A673 (cell line): ENCODE measurements at places on chromosomes 6 and 20. TPM values are rescaled to one million over a fixed set of nuclear protein-coding genes. Genes with fewer than 3 reads are reported as not detected.

TINAG gene
- not detected in 2 replicates for total RNA-seq

OPN5 gene
- total RNA-seq = not detected in 2 replicates

PRPH2 gene
- 0.41 and 0.46 TPM in 2 replicates for total RNA-seq

GTSF1L gene
- not detected in 2 replicates for total RNA-seq

VIP gene
- total RNA-seq = not detected in 2 replicates

DNA sequence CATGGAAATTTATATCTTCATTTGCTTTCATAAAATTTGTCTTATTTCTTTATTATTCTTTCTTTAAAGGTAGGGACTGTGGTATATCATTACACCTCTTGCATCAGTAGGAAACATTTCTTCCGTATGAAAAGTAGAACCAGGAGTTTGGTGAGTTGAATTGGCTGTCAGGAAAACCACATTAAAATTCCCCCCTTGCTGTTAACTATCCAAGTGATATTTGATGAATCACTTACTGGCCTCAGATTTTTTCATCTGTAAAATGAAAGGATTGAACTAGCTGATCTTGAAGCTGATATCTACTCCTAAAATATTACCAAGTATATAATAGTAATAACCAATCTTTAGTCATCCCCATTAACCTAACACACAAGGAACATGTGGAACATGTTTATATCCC lies 460.9 kb downstream of the GJA1 start:
- no peaks in the 10 kb centered on the region for H3K27me3 ChIP-seq
- H3K4me3 ChIP-seq = no peak overlapping the region
- no peaks in the 10 kb centered on the region for H3K4me1 ChIP-seq
- H3K36me3 ChIP-seq = no peaks in the 10 kb centered on the region
- no peak overlapping the region for H3K27ac ChIP-seq
- DNase-seq = no peak

GRCh38 chr6:159098636-159099106 lies 53.9 kb upstream of the TAGAP start:
- H3K27ac ChIP-seq = no peak overlapping the region
- H3K27me3 ChIP-seq = no peaks in the 10 kb centered on the region

DNA sequence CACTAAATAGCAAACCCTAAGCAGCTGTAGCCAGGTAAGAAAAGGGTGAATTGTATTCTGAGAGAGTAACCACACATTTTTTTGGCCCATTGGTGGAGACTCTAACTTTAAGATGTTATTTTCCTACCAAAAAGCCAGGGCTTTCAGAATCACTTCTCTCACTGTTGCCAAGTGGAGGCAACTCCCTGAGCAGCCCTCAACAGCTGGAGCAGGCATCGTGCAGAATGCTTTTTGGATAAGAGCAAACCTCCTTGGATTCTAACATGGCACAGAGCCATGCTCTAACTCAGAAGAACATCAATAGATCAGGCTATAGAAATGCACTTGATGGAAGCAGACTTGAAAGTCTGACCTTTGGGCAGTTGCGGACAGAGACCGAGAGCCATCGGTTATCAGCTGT lies 722.2 kb upstream of the CHD6 start:
- no peak for DNase-seq
- no peak overlapping the region for H3K4me3 ChIP-seq
- no peaks in the 10 kb centered on the region for H3K4me1 ChIP-seq
- H3K27me3 ChIP-seq = no peaks in the 10 kb centered on the region
- H3K27ac ChIP-seq = no peak overlapping the region
- H3K36me3 ChIP-seq = no peaks in the 10 kb centered on the region

GRCh38 chr20:8376940-8377339 lies 244.9 kb downstream of the PLCB1 start:
- no peak overlapping the region for H3K4me3 ChIP-seq
- no peaks in the 10 kb centered on the region for H3K4me1 ChIP-seq
- no peaks in the 10 kb centered on the region for H3K27me3 ChIP-seq
- no peaks in the 10 kb centered on the region for H3K36me3 ChIP-seq

DNA sequence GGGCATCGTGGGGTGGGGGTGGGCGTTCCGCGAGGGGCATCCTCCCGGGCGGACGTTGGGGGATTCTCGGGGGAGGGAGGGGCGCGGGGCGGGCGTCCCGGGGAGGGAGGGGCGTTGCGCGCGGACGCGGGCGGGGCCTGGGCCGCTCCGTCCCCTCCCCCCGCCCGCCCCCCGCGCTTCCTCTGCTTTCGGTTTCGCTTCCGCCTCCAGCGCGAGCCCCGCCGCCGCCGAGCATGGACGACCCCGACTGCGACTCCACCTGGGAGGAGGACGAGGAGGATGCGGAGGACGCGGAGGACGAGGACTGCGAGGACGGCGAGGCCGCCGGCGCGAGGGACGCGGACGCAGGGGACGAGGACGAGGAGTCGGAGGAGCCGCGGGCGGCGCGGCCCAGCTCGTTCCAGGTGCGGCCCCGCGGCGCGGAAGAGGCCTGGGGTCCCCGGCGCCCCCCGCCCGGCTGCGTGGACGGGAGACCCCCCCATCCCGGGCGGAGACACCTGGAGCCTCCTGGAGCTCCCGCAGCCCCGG lies at the start of gene OGFR:
Gene OGFR, plus strand, starts transcription at position 209 of the 528 bp plus-strand sequence. Its CDS starts 25 bp downstream, at position 234.
- H3K4me3 ChIP-seq = peak within 1 kb of the TSS; percentile 96
- DNase-seq = peak; percentile 65
- no peaks in the 10 kb centered on the region for H3K27me3 ChIP-seq
- H3K27ac ChIP-seq = peak within 1 kb of the TSS; percentile 80

- H3K27me3 ChIP-seq = no peaks in the 10 kb centered on the region
- peaks cover 31% of the 10 kb centered on the region for H3K4me1 ChIP-seq
- H3K27ac ChIP-seq = peak overlapping the region; percentile 84
- peak; percentile 43 for DNase-seq
- peak overlapping the region; percentile 71 for H3K4me3 ChIP-seq
These were observed 903 bp downstream of the CNKSR3 start for GRCh38 chr6:154509421-154510143.

DNA sequence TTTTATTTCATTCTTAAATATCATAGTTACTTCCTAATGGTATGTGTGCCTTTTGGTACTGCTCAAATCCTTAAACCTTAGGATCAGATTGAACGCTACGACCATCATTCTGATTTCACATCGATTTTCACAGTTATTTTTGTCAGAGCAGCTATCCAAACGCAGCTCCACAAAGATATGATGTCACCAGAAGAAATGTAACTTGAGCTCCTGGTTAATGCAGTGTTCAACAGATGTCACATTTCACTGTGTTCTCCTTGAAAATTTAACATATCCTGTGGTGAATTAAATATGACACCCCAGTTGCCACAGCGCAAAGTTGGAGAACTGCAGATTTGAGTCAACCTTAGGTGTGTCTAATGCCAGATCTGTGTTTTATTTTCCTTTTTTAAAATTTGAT lies 81.4 kb downstream of the CTNNBL1 start:
- H3K27me3 ChIP-seq = no peaks in the 10 kb centered on the region
- no peaks in the 10 kb centered on the region for H3K36me3 ChIP-seq
- H3K4me3 ChIP-seq = no peak overlapping the region
- no peak overlapping the region for H3K27ac ChIP-seq
- H3K4me1 ChIP-seq = no peaks in the 10 kb centered on the region

DNA sequence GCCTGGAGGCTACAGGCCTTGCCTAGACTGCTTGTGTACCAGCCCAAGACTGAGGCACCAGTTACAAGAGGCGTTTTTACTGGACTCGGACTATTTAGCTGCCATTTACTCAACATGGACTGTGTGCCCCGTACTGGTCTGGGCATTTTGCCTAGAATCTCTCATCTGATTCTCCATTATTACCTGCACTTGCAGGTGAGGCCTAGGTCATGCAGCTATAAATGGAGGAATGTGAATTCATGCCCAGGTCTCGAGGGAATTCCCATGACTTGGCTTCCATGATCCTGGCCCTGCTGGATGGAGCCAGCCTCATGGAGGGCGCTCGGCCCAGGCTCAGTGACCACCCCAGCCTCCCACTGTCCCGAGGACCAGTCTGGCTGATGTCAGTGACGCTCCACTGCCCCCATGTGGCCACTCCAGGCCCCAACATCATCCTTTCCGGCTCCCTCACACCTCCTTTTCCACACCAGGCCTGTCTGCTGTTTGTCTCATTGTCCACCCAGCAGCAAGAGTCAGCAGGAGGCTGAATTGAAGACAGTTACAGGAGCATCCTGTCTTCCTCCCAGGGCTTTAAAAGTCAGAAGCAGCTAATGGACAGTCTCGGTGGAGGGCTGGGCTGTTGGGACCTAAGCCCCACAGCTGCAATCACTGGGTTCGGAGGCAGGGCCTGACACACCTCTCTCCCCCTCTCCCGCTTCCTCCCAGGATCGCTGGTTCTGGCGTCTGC lies 8.7 kb downstream of the MMP24OS start:
- no peak overlapping the region for H3K27ac ChIP-seq
- peak; percentile 62 for DNase-seq
- no peaks in the 10 kb centered on the region for H3K36me3 ChIP-seq
- H3K4me3 ChIP-seq = no peak overlapping the region
- no peaks in the 10 kb centered on the region for H3K4me1 ChIP-seq

- no peaks in the 10 kb centered on the region for H3K36me3 ChIP-seq
- no peak overlapping the region for H3K4me3 ChIP-seq
- no peaks in the 10 kb centered on the region for H3K27me3 ChIP-seq
- DNase-seq = no peak
- H3K27ac ChIP-seq = no peak overlapping the region
These were observed 22.7 kb downstream of the TAB2 start for GRCh38 chr6:149340200-149340599.

- H3K27ac ChIP-seq = no peak overlapping the region
- no peaks in the 10 kb centered on the region for H3K36me3 ChIP-seq
- H3K4me3 ChIP-seq = no peak overlapping the region
- peaks cover 31% of the 10 kb centered on the region for H3K27me3 ChIP-seq
- no peak for DNase-seq
These were observed 32.8 kb downstream of the KCNK17 start for GRCh38 chr6:39281312-39281980.

GRCh38 chr20:19748681-19749080 lies 9.4 kb upstream of the RIN2 start:
- H3K4me1 ChIP-seq = peaks cover 31% of the 10 kb centered on the region
- no peaks in the 10 kb centered on the region for H3K36me3 ChIP-seq
- H3K27ac ChIP-seq = no peak overlapping the region
- H3K4me3 ChIP-seq = no peak overlapping the region
- DNase-seq = no peak
- H3K27me3 ChIP-seq = no peaks in the 10 kb centered on the region

GRCh38 chr20:54122189-54122588 lies 51.6 kb downstream of the CYP24A1 start:
- H3K27me3 ChIP-seq = no peaks in the 10 kb centered on the region
- no peak overlapping the region for H3K27ac ChIP-seq
- H3K4me1 ChIP-seq = no peaks in the 10 kb centered on the region

- H3K27ac ChIP-seq = no peak overlapping the region
- DNase-seq = no peak
- no peak overlapping the region for H3K4me3 ChIP-seq
These were observed 180.6 kb upstream of the ZFP64 start for GRCh38 chr20:52372169-52372568.

- H3K36me3 ChIP-seq = peaks cover 34% of the 10 kb centered on the region
- H3K4me3 ChIP-seq = peak overlapping the region; percentile 98
- no peaks in the 10 kb centered on the region for H3K27me3 ChIP-seq
- DNase-seq = no peak
These were observed 1.6 kb downstream of the CEP43 start for GRCh38 chr6:167000759-167001158.
